ENCODE measurements at places on chromosomes 16 and 17.

DNA sequence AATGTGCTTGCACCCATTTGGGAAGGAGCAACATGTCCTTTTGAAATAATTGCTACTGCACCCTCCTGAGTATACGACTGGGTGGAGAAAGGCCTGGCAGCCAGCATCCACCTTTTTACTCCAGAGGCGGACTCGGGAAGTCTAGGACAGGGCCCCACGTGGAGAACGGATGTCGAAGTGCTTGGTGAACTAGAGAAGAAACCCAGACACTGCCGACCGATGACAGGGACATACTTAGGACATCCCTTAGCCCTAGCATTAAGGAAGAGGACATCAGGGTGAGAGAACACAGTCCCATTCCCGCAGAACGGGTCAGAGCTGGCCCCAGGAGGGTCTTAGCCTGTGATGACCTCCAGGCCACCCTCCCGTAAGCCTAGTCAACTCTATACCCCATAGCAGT is 3.8 kb downstream of the YBX2 start:
- DNase-seq: no peak

DNA sequence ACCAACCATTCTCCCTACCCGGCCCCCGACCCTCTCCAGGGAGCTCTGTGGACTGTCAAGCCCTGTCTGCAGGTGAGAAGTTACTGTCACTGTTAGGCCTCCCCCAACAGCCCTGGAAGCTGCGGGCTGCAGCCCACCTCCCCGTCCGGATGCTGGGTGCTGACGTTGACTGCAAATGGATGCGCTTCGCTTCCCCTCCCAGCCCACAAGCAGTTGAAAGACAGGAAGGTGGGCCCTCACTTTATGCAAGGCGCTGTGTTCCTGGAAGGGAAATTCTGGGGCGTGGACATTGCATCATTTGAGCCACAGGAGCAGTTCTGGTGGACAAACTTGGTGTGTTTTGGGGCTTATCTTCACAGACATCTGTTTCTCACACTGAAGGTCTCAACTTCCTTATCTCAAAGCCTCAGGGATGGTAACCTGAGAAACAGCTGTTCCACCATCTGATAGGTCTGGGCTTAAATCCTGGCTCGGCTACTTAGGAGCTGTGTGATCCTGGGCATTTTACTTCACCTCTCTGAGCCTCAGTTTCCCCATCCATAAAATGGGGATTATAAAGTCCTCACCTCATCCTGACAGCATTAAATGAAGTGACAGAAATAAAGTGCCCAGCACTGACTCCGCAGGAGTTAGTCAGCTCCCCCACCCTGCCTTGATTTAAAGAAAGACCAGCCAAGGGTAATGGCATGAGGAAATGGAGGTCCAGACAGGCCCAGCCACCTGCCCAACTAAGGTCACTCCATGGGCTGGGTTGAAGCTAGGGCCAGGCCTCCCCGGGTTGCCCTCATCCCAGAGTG is 4.6 kb upstream of the DRC7 start:
- DNase-seq: no peak

GRCh38 chr16:55492756-55493380 is 13.9 kb downstream of the MMP2 start:
- no peak for DNase-seq

DNA sequence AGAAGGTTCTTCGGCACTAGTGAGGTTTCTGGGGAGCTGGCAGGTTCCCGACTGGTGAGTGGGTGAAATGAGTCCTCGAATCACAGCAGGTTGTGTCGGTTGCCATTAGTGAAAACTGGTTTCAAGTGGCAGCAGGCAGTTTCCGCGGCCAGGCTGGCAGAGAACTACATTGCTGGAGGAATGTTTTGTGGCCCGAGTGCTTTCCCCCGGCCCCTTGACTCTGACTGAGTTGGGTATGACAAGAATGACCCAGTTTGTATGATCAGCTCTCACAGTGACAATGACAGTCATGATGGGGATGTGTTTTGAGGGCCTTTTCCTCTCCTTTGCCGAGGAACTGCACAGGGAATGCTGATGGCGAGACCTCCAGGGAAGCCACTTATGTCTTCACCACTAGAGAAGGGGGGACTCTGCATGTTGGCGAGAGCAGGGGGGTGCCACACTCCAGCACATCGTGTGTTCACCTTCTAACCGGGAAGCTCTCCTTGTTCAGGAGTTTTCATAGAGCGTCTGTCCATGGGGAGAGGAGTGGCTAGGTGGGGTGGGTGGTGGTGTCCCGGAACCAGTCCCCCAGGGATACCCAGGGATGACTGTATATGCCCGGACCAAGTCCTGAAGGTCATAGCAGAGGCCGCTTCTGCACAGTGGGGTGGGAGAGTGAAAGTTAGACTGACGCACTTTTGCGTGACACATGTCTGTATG is 206.0 kb upstream of the CHMP6 start:
- no peak for DNase-seq

DNA sequence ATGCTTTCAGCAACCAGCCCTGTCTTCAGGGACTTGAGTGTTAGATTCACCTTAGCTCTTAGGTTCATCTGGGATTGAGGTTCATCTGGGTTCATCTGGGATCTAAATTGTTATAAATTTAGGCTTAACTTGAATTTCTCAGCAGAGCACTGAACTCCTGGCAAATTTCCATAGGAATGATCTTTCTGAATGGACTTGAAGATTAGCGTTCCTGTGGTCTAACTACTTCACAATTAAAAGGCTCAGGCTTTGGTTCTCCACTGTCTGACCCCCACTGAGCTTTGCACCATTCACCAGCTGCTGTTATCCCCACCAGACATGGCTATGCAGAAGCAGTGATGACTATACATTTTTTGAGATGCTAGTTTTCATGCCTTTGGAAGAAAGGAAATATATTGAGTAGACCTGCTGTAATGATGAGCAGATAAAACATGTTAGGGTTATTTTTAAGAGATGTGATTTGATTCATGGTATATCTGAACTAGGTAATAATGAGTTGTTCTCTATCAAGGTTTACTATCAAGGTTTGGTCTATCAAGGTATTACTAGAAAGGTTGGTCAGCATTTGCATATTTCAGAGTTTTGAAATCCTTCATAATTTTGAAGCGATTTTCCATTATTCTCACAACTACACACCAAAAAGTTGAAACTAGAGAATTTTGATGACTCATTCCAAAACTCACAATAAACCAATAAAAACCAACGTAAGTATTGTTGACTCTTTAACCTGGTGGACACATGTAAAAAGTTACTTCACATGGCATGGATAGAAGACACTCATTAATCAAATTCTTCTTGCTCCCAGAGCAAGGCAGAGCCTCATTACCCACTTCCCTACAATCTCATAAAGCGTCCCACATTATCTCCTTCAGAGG is 71.7 kb downstream of the SNX11 start:
- DNase-seq: no peak

GRCh38 chr17:55037828-55038227 is 69.3 kb downstream of the STXBP4 start:
- no peak for DNase-seq

DNA sequence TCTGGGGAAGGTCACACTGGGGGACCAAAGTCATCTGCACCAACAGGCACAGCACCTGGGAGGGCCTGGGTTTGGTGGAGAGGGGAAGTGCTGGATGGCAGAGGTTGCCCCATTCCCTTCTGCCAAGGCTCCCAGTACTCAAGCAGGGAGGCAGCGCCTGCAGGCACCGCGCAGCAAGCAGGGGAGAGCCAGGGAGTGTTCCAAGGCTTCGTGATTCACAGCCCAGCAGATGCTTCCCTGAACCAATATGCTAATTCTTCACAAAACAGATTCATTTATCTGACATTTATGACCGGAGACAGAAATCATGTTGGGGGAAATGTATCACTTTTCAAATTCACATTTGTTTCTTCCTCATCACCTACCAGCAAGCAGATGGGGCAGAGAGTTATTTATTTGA is 13.4 kb upstream of the CDH5 start:
- no peak for DNase-seq

- DNase-seq: no peak
Measured at GRCh38 chr16:81707411-81708265, 71.5 kb upstream of the PLCG2 start.

Measured in GOT3 (cell line).